DMS79 (cell line): ENCODE measurements at places on chromosomes 2 and 18.
A peak's percentile ranks its signal among the peaks of the same experiment; 100 is the strongest.

DNA sequence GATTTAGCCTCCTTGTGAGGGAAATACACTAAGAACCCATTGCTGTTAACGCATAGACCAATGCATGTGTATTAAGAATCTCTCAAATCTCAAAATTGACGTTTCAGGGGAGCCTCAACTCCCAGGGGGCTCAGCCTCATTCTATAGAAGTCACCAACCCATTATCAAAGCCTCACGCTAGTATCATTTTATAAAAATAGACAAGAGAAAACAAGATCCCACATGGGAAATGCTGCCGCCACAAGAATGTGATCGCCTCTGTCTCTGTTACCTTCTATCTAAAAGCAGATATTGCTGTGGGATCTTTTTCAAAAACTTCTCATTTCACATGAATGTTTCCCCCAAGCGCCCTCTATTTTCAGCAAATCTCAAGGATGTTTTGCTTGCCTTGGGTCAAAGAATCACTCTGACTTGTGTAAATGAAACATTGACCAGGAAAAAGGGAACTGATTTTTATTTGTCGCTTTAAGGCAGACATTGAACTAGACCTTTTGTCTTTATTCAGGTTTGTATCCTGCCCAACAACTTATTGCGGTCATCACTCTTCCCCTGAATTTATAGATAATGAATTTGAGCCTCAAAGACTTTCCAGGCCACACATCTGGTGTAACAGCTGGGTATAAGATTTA, 679.0 kb upstream of the ID2 start:
- DNase-seq: no peak

- no peak for DNase-seq
Observed at GRCh38 chr2:85327160-85327821, 498 bp downstream of the TGOLN2 start.

GRCh38 chr2:191351298-191351697, 106.1 kb downstream of the MYO1B start:
- no peak for DNase-seq

GRCh38 chr18:33181016-33181415, 259.5 kb downstream of the CCDC178 start:
- DNase-seq: no peak

- DNase-seq: no peak
Observed at GRCh38 chr18:50611529-50611941, 51.6 kb downstream of the MAPK4 start.

DNA sequence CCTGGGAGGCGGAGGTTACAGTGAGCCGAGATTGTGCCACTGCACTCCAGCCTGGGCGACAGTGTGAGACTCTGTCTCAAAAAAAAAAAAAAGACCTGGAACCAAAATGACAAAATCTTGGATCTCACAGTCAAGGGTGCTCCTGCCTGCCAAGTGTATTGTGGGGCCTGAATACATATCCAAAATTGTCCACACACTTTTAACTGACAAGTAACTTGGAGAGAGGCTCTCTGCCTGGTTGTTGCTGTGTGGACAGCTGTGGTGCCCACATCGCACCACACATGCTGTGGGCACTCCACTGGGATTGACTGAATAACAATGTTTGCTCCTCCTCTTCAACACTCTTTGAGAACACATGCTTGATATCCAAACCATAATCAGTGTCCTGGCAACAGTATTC, 117.6 kb upstream of the REV1 start:
- DNase-seq: peak; percentile 50

GRCh38 chr2:19059076-19059475, 299.3 kb downstream of the OSR1 start:
- DNase-seq: no peak

GRCh38 chr2:127532296-127532695, 3.2 kb upstream of the MYO7B start:
- no peak for DNase-seq

DNA sequence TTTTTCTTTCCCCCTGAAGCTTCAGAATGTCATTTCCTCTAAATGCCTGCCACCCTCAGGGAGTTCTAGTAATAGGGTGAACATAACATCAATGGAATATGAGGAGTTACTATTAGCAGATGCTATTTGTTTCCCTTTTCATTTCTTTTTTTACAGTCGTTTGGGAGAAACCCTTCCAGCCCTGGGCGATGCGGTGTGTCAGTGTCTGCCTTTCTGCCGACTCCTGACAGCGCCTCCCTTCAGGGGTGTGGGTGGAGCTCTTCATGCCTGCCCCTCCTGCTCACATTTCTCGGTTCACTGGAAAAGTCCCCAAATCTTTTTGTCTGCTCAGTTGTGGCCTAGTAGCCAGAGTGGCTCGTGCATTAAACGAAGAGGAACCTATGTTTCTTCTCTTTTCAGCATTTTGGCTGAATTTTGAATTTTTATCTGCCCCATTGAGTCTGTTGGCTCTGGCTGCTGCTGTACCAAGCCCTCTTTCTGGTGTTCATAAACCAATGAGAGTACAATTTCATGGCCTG, 72.3 kb downstream of the FMNL2 start:
- DNase-seq: no peak

DNA sequence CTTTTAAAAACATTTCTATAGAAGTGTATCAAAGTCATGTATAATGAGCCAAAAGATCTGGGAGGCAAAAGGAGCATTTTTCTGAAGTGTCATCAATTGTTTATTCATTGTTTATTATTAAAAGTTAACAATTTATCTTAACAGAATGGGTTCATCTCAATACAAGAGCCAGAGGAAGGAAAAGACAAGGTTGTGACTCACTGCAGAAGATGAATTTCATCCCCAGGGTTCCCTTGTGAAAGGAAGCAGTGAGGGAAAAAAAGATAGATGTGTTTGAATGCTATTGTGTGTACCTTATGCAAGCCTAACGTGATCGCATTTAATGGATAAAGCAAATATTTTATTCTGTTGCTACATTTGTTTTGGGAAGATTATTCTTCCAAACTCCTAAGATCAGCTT, 286.3 kb downstream of the PIEZO2 start:
- no peak for DNase-seq

DNA sequence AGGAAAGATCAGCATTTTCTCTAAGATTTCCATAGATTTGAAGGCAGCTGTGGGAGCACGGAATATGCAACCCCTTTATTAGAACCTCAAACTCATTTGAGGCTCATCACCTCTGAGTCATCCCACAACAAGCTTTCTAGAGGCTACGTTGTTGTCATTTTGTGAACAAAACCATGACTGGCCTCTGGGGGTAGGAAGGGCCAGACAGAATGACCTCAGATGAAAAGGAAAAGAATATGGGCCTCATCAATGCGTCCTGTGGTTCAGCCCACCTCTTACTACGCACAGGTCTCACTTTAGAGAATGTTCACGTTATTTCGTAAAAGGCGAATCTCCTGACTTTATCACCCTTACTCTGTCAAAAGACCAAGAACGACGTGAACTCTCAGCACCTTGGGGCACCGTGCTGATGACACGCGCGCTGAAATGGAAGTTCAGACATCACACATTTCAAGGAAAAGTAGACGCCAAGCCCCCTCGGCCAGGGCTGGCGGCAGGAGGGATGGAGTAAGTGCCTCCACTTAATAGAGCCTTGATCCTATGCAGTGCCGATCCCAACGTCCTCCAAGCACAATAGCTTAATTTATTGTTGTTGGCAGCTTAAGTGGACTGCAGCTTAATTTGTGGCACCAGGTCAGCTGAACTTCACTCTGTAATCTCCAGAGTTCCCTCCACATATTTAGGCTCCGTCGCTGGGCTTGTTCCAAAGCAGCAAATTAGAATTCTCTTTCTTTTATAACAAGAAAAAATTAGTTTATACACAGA, 208.3 kb downstream of the EIPR1 start:
- DNase-seq: no peak

DNA sequence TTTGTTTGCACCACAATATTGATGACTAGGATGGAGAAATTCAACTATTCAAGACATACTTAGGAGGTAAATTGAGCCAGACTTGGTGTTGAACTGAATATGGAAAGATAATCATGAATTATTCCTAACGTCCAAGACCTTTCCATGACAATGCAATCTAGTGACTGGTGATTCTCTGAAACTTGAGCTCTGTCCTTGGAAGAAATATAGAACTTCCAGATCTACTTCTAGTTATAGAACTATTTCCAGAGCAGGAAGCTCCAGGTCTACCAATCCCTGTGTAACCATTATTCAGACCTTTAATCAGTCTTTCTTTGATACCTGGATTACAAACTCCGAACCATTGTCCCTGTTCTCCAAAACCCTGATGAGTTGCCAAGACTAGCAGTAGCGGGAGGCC, 272.6 kb upstream of the SLC14A2 start:
- DNase-seq: no peak

GRCh38 chr2:99602476-99602875, 112.7 kb upstream of the REV1 start:
- no peak for DNase-seq

GRCh38 chr2:162720559-162721271, 117.9 kb downstream of the KCNH7 start:
- no peak for DNase-seq

- DNase-seq: peak; percentile 77
Observed at GRCh38 chr2:111185361-111186022, 64.8 kb downstream of the BCL2L11 start.

DNA sequence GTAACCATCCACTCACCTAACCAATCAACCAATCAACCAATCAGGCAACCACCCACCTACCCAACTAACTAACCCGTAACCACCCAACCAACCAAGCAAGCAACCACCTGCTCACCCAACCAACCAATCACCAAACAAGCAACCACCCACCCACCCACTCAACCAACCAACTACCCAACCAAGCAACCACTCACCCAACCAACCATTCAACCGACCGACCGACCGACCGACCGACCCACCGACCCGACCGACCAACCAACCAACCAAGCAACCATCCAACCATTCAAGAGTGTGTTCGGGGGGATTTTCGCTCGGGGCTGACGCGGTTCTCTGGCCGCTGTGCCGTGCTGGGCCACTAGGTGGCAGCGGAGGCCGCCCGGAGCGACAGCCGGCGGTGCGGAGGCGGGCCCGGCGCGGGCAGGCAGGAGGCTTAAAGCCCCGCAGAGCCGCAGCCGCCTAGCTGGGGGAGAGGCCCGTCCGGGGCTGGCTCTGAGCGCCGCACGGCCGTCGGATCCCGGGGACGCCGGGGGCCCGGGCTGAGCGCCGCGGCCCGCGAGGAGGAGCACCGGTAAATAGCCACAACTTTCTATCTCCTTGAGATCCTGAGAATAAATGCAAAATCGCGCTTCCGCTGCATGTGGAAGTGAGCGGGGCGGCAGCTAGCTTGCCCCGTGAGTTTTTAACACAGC, at the start of gene MC5R:
TSS of gene MC5R (plus strand) at position 443 of the 689 bp plus-strand sequence. CDS start 1,617 bp downstream, outside the sequence.
- DNase-seq: no peak
